Stimulated activated CD8-positive, alpha-beta memory T cell treated with anti-CD3 and anti-CD28 coated beads, Interleukin-15, amount 100 ng/mL, for 4 hours (primary cell): ENCODE measurements at places on chromosomes 1 and 21.
A peak's percentile ranks its signal among the peaks of the same experiment; 100 is the strongest.

GRCh38 chr1:84442256-84442655 is 36.8 kb upstream of the RPF1 start:
- no peak for DNase-seq

GRCh38 chr21:40095477-40095876 is 228.2 kb downstream of the PCP4 start:
- no peak for DNase-seq

GRCh38 chr1:182304218-182304617 is 87.4 kb downstream of the GLUL start:
- no peak for DNase-seq

GRCh38 chr1:86273066-86273465 is 116.5 kb upstream of the COL24A1 start:
- DNase-seq, result no peak

GRCh38 chr1:14282707-14283106 is 315.8 kb upstream of the KAZN start:
- no peak for DNase-seq

DNA sequence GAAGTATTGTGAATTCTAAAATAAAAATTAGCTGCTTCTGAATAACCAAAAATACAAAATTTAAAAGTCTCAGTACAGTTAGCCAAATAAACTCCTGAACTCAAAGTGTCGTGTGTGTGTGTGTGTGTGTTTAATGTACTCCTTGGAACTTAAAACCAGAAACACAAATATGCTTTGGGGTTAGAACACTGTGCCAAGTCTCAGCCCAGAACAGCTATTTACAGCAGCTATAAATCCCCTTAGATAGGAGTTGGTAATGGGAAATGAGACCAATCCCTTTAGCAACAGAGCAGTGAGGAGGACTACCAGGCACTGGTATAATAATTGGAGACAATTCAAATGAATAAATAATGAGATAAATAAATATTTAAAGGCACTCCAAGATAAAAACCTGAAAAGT is 83.1 kb downstream of the PATJ start:
- no peak for DNase-seq

DNA sequence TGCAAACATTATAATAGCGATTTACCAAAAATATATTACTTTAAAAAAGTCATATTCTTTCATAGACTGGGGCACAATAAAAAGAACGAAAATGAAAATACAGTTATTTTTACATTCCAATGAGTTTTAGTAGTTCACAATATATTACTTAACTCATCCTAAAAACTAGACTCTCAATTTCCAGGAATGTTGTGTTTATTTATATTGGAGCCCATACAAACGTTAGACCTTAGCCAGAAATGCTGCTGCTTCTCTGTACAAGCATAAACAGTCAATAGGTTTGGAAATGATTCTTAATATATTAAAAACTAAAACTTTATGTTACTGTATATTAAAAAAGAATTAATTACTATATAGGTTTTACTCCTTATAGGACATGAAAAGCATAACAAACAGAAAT is 302.3 kb downstream of the BRINP3 start:
- no peak for DNase-seq

DNA sequence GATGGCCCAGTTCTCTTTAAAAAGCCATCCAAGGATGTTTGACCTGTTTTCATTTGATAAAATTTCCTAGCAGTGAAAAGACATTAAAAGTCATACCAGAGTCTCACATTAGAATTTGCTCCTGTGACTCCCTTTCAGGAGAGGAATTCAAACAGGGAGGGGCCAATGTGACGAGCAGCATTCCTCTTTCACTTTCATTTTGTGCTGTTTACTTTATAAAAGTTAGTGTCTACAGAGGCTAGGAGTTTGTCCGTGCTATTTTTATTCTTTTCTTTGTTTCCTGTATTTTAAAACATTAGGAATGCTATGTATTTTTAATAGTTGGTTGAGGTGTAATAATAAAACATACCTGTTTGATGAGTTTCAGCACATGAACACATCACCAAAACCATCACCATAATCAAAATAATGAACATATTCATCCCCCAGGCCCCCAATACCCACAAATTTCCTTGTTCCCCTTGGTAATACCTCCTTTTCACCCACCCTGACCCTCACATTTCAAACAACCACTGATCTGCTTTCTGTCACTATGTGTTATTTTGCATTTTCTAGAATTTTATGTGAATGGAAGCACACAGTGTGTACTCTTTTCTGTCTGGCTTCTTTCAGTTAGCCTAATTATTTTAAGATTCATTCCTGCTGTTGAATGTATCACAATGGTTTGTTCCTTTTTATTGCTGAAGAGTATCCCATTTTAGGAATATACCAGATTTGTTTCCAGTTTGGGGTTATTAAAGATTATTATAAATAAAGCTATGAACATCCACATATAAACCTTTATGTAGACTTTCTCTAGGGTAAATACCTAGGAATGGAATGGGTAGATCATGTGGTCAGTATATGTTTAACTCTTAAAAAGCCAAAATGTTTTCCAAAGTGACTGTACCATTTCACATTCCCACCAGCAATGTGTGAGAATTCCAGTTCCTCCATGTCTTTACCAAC is 129.5 kb downstream of the TENT5C start:
- peak; percentile 19 for DNase-seq

DNA sequence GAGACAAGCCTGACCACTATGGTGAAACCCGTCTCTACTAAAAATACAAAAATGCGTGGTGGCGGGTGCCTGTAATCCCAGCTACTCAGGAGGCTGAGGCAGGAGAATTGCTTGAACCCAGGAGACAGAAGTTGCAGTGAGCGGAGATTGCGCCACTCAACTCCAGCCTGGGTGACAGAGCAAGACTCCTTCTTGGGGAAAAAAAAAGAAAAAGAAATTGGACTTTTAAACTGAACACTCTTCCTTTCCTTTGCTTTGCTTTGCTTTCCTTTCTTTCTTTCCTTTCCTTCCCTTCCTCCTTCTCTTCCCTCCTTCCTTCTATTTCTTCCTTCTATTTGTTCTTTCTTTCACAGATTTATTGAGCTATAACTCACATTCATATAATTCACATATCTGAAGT is 43.3 kb upstream of the PUM1 start:
- DNase-seq, result no peak

GRCh38 chr1:154430903-154431302 is 25.8 kb downstream of the IL6R start:
- no peak for DNase-seq

DNA sequence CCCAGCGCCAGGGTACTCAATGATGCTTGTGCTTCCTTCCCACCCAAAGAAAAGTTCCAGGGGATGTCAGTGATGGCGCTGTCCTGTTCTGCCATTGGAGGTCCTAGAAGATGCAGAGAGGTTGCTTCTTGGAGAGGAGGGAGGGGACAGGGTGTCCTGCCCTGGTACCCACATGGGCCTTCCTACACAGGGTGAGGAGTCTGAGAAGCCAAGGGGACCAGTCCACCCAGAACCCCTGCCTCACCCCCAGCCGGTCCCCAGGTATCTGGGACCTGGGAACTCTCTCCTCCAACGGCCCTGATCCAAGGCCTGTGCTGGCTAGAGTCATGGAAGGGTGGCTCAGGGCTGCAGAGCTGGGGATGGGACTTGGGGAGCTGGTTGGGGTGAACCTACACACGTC is 259.4 kb downstream of the KCNJ6 start:
- no peak for DNase-seq

- no peak for DNase-seq
Measured at GRCh38 chr1:7190261-7190660, 405.0 kb downstream of the CAMTA1 start.

GRCh38 chr1:203055161-203055799 is 29.0 kb downstream of the PPFIA4 start:
- DNase-seq, result no peak

DNA sequence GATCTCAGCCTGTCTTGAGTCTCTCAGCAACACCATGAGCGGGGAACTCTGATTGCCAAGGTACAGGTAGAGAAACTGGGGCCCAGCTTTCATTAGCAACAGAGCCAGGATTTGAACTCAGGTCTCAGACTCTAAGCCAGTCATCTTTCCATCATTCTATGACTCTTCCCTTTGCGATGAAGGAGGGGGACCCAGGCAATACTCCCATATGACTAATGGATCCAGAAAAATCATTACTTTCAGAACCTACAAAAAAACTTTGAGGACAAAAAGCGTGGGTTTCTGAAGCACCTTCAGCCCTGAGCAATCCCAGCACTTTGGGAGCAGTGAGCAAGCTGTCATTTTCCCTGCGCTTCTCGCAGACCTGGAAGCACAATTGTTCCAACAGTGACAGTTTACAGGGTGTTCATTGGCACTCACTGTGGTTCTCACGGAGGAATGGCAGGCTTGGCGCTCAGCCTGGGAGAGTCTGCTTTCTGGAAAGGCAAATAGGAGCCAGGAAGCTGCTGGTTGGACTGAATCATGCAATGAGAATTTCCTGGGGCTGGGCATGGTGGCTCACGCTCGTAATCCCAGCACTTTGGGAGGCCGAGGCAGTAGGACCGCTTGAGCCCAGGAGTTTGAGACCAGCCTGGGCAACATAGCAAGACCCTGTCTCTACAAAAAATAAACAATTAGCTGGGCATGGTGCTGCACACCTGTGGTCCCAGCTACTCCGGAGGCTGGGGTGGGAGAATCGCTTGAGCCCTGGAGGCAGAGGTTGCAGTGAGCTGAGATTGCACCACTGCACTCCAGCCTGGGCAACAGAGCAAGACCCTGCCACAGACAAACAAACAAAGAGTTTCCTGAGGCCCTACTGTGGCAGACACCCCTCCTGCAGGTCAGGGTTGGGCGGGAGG is 40.1 kb downstream of the SLC2A7 start:
- DNase-seq, result no peak

GRCh38 chr1:20486457-20487235 is 636 bp upstream of the CAMK2N1 start:
- no peak for DNase-seq

GRCh38 chr1:73042403-73042802 is 760.1 kb upstream of the NEGR1 start:
- no peak for DNase-seq

DNA sequence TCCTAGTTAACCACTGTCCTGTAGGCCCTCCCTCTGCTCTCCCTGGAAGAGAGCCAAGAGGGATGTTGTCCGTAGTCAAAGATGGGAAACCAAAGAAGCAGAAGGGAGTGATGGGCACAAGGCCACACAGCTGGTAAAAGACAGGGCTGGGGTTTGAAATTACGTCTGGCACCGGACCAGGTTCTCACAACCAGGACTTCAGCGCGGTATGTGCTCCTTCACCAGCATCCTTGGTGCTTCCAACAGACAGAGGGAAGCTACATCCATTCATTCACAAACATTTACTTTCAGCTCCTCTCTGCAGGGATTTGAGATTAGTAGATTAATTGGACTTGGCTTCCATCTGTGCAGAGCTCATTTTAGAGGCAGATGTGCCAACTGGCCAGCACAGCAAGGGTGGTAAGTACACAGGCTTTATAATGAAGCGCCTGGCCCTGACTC is 191.2 kb downstream of the TRABD2B start:
- DNase-seq, result no peak

GRCh38 chr21:18252680-18253079 is 8.0 kb downstream of the CHODL start:
- no peak for DNase-seq

GRCh38 chr1:18401921-18402320 is 78.8 kb upstream of the KLHDC7A start:
- DNase-seq, result no peak

DNA sequence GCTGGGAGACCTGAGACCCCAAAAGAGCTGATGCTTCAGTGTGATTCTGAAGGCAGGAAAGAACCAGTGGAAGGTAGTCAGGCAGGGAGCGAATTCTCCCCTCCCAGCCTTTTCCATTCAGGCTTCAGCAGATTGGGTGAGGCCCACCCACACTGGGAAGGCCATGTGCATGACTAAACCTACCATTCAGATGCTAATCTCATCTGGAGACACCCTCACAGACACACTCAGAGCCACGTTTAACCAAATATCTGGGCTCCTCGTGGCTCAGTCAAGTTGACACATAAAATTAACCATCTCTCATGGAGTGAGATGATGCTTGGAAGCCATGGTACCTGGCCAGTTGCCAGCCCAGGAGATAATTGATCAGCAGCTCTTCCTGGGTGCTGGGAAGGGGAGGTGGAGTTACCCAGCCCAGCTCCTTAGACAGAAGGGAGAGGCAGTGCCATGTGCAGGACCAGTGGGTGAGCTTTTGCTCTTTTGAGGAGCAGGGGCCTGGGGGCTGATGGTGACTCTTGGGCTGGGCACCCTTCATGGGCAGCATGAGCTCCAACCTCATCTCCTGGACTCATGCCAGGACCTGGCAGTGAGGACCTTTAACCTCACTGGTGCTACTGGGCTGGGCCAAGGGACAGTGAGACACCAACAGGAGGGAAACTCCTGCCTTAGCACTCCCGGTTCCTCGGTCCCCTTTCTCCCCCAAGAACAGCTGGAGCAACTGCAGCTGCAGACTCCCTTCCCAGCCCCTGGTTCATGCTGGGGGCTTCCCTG is 89.0 kb upstream of the ACTL8 start:
- DNase-seq, result no peak
